Aorta (tissue), 5 donors: ENCODE measurements at places on chromosomes 6 and 20. TPM values are rescaled to one million over a fixed set of nuclear protein-coding genes. Genes with fewer than 3 reads are reported as not detected.

The CAGE1 gene
- total RNA-seq: not detected

The CDH26 gene
- total RNA-seq: 4.5 TPM

The TGM3 gene
- total RNA-seq: not detected

The SOBP gene
- total RNA-seq: 20.2 TPM

The NOL4L gene
- 13.0 TPM for total RNA-seq

The PLN gene
- 232 TPM for total RNA-seq

The MOG gene
- not detected for total RNA-seq

The TRDN gene
- total RNA-seq: 0.33 TPM

The TFB1M gene
- 16.3 TPM for total RNA-seq

The ADGB gene
- total RNA-seq: not detected

The SCRT2 gene
- total RNA-seq: not detected

The LY6G6C gene
- not detected for total RNA-seq

The ABHD16A gene
- 41.8 TPM for total RNA-seq

The TMX4 gene
- 56.8 TPM for total RNA-seq

The COL19A1 gene
- total RNA-seq: 1.8 TPM

The PARD6B gene
- 2.6 TPM for total RNA-seq

The HLA-DQA2 gene
- total RNA-seq: 18.5 TPM

The RAD21L1 gene
- not detected for total RNA-seq

The FOXS1 gene
- total RNA-seq: 20.2 TPM

The BCAS1 gene
- 1.1 TPM for total RNA-seq

The PBOV1 gene
- total RNA-seq: not detected

The RAET1G gene
- total RNA-seq: not detected

The CASS4 gene
- total RNA-seq: 2.4 TPM

The GSTA3 gene
- not detected for total RNA-seq

The GINS1 gene
- total RNA-seq: 1.2 TPM

The MCHR2 gene
- total RNA-seq: not detected

The ZC2HC1B gene
- total RNA-seq: not detected

The RGL2 gene
- total RNA-seq: 107 TPM
